ENCODE measurements at places on chromosomes 13 and 19. TPM values are rescaled to one million over a fixed set of nuclear protein-coding genes. Genes with fewer than 3 reads are reported as not detected.

GRCh38 chr13:45368005-45368404 lies 27.0 kb upstream of the TPT1 start:
- DNase-seq: no peak

GRCh38 chr19:3576696-3577443 lies 4.1 kb downstream of the HMG20B start:
- DNase-seq: peak; percentile 85

GRCh38 chr13:113786262-113786841 lies 27.3 kb downstream of the TMEM255B start:
- DNase-seq: no peak

DNA sequence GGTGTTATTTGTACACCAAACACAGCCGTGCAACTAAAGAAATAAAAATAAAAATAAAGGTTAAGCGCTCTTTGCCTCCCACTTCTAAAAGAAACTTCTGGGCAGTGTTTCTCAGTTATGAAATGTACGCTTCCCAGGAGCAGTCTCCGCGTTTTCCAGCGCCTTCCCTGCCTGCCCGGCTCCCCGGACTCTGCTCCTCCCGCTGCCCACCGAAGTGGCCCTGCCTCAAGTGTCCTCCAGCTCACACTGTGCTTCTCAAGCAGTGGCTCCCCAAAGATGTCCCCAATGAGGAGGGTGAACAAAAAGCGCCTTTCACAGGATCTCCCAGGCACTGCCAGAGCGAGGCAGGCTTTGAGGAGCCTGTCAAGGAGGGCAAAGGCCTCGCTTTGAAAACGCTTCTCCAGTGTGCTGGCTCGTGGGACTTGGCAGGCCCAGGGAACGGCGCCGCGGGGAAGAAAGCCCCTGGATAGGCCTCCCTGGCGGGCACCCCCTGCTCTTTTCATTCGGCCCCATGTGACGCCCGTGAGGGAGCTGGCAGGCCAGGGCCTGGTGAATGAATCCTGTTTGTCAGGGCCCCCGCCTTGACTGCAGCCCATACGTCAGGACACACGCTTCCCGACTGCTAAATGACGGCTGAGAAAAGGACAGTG lies 187.1 kb downstream of the FOXO1 start:
- no peak for DNase-seq

GRCh38 chr13:76717092-76717491 lies 169.1 kb downstream of the KCTD12 start:
- no peak for DNase-seq

DNA sequence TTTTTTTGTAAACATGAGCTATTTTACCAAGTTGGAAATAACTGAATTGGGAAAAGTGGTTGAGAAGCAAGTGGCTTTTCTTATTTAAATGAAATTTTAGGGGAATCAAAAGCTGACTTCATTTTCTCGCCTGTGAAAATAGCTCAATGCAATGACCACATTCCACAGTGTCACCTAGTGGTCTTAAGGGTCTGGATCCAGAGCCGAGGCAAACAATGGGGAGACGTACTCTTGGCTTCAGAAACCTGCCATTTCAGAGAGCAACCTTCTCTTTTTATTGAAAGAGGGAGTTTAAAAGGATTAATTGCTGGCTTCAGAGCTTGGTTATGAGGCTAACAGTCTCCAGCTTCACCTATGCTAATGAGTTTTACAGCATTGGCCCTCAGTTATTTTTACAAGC lies 39.7 kb upstream of the RXFP2 start:
- DNase-seq: peak; percentile 23

DNA sequence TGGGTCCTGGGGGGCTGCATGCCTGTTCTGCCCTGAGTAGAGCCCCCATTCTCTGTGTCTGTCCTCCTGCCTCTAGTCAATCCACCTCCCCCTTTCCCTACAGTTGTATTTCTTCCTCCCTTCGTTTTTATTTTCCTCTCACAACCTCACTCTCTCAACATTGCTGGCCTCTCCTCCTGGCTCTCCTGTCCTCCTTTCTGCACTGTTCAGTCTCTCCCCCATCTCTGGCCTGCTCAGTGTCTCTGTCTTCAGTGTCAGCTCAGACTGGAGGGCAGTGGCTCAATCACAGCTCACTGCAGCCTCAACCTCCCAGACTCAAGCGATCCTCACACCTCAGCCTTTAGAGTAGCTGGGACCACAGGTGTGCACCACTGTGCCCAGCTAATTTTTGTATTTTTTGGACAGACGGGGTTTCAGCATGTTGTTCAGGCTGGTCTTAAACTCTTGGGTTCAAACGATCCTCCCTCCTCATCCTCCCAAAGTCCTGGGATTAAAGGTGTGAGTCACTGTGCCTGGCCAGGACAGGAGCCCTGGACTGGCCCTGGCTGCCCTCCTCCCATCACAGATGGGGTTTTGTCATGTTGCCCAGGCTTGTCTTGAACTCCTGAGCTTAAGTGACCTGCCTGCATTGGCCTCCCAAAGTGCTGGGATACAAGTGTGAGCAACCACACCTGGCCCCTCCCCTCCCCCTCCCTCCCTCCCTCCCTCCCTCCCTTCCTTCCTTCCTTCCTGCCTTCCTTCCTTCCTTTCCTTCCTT lies 32.0 kb upstream of the IGFL1 start:
- no peak for DNase-seq

- no peak for DNase-seq
These were observed 19.0 kb upstream of the S1PR4 start for GRCh38 chr19:3159565-3159964.

DNA sequence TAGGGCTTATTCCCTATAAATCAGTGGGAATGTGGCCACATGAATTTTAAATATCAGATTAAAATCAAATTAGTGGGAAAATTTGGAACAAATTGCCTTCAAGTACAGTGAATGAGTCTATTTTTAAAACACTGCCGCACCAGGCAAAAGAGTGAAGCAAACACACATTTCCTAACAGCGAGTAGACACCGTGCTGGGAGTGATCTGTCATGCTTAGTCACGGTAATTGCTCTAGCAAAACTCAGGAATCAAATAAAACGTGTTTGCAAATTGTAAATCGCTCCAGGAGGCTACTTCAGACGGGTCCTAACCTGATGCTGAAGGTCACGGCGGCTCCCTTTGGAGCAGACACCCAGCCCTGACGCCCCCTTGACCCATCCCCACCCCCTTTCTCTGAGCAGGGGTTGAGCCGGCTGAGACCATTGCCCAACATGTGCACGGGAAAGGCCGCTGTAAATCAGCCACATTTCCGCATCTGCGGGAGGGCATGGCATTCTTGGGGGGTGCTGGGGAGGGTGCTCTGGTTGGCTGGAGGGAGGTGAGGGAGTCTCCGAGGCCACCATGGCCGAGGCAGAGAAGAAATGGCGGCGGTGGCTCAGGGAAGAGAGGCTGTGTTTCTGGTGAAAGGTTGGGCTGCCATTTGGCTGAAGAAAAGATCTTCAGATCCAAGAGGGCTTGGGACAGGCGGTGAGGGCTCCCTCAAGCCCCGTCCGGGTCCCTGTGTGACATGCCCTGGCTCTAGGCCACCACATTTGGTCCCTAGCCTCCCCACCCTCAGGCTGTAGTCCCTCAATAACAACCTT lies 8.9 kb downstream of the CEBPA start:
- no peak for DNase-seq

- no peak for DNase-seq
These were observed 23.1 kb upstream of the KL start for GRCh38 chr13:32993145-32993544.

DNA sequence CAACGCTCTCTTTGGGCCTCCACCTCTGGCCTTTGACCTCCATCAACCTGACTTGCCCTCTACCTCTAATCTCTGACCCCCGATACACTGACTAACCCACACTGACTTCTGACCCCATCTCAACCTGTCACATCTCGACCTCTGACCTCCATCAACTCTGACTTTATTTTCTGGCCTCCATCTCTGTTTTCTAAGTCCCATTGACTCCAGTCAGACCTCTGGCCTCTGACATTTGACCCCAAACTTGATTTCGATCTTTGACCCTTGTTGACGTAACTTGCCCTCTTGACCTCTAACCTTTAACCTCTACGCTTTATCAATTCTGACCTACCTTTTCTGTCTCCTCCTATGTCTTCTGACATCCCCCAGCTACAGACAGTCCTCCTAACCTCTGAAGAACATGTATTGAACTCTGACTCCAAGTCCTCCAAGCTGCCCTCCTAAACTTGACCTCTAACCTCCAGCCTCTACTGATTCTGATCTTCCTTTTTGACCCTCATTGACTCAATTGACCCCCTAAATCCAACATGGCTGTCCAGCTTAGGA lies 780 bp downstream of the ACP4 start:
- DNase-seq: no peak

GRCh38 chr19:56836059-56836458 lies 4.5 kb downstream of the PEG3 start:
- no peak for DNase-seq

- DNase-seq: no peak
These were observed 4.3 kb downstream of the USF2 start for GRCh38 chr19:35272954-35273649.

DNA sequence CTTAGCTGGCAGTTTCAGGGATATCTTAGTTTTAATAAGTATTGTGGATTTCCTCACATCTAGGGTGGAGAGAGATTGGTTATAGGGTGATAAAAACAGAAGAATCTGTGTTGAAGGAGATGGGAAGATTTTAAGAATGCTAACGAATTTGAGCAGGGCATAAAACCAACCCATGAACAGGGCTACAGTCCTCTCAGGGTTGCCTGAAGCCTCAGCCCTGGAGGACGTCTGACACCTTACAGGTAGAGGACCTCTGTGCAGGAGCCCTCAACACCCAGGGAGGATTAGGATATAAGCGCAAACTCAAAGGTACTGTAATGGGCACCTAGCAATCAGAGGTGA lies 461 bp upstream of the WASF3 start:
- no peak for DNase-seq

DNA sequence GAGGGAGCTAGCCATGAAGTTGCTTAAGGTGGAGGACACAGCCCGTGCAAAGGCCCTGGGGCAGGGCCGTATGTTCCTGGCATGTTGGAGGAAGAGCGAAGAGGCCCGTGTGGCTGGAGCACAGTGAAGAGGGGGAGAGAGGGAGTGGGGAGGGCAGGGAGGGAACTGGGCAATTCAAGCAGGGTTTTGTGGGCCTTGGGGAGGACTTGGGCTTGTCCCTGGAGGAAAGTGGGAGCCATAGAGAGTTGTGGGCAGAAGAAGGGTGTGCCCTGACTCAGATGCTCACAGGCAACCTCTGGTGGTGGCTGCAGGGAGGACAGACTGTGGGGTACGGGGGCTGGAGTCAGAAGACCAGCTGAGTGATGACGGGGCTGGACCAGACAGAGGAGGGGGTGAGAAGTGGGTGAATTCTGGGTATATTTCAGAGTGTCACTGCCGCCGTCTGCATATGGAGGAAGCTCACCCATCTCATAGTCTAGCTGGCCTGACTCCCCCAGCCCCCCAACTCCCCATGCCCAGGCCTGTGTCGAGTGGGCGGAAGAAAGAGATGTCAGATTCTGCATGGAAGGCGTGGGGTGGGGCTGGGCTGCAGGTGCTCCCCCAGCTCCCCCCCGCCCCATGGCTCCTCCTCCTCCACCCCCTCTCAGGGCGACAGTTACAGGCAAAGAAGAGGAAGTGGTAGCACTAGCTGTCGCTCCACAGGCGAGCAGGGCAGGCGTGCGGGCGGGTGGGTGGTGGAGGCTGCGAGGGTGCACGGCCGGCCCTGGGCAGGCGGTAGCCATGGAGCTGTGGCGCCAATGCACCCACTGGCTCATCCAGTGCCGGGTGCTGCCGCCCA lies at the start of gene VAV1:
TSS of gene VAV1 (plus strand) at position 681 of the 838 bp plus-strand sequence. CDS start at position 781, 100 bp downstream.
- DNase-seq: no peak

Gene KLK15
- total RNA-seq: not detected

Gene FGF22
- not detected for total RNA-seq

Gene KASH5
- total RNA-seq: not detected

Gene ATP4A
- total RNA-seq: 0.74 TPM

Gene FARP1
- 43.2 TPM for total RNA-seq

Gene FFAR1
- not detected for total RNA-seq

Gene GRK1
- total RNA-seq: 0.21 TPM

Gene DHDH
- total RNA-seq: 2.2 TPM

Gene SELENOV
- total RNA-seq: 2.0 TPM

Gene ZNF93
- total RNA-seq: 29.1 TPM

Gene SPINT2
- 443 TPM for total RNA-seq
